Ammon's horn (tissue), 1 donor: ENCODE measurements at places on chromosomes 2 and 18.

DNA sequence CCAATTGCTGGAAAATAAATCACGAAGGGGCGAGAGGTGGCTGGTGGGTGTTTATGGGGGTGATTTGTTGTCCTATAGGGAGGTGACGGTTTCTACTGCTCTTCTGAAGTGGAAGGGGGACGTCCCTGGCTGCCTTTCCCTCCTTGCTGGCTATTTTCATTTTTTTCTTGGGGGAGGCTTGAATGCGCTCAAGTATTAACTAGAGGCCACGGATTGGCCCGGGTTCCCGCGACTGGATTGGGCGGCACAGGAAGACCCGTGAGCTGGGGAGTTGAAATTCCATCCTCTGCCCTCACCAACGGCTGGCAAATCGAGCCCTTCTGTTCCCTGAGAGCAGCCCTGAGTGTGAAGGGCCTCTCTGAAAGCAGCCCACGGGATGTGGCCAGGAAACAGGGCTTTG lies 176.5 kb upstream of the SPRED2 start:
- DNase-seq: no peak

GRCh38 chr2:165149439-165149838 lies 54.4 kb downstream of the SCN3A start:
- DNase-seq: no peak

GRCh38 chr2:41618754-41619153 lies 429.1 kb upstream of the PKDCC start:
- no peak for DNase-seq

DNA sequence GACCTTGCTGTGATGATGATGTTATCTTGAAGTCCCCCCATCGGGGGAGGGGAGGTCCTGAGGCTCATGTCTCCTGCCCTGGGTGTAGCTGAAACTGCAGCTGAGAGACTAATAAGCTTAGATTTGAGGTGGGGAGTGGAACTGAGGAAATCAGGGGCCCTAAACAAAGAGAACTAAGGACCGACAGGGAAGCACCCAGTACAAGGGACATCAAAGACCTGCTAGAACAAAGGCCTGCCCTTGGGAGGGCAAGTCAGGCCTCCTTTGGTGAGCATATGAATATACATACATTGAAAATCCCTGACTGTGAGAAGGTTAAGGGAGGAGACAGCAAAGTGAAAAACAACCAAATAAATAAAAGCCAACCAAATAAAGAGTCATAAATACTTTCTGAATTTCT lies 1132.5 kb upstream of the CELF4 start:
- no peak for DNase-seq

DNA sequence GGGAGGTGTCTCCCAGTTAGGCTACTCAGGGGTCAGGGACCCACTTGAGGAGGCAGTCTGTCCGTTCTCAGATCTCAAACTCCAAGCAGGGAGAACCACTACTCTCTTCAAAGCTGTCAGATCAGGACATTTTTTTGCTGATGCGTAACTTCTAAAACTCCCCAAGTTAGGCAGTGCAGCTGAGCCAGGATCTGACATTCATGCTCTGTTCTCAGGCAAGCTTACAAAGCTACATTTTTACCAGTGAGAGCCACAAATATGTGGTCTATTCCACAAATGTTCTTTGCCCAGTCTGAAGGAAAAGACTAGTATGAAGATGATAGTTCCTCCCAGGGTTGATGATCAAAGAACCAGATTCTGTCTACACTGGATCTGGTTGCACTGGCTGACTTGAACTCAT lies 184.1 kb downstream of the MTCL1 start:
- DNase-seq: no peak

GRCh38 chr18:21632393-21632792 lies 20.3 kb downstream of the SNRPD1 start:
- no peak for DNase-seq

GRCh38 chr2:43400508-43400907 lies 174.1 kb upstream of the ZFP36L2 start:
- DNase-seq: no peak

DNA sequence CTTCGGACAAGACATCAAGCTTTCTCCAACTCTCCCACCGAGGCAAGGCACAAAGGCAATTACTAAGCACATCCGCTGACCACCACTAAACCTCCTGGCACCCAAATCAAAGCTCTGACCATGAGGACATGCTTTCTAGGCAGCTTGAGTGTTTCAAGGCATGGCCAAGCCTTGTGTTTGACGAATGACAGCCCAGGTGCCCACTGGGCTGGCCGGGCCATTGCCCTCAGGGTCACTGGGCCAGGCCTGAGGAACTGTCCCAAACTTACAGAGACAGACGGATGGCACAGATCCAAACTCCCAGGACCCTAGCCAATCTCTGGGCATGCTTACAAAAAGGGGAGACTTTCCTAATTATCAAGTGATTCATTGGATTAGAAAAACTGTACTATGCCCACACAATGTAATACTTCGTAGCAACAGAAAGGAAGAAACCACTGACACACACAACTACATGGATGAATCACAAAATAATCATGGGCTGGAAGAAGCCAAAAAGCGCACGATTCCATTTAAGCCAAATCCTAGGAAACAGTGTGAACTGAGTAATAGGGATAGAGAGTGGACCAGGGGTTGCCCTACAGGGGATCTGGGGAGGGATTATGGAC lies 20.2 kb downstream of the CRACDL start:
- no peak for DNase-seq
